ENCODE measurements at places on chromosomes 13 and 19.

DNA sequence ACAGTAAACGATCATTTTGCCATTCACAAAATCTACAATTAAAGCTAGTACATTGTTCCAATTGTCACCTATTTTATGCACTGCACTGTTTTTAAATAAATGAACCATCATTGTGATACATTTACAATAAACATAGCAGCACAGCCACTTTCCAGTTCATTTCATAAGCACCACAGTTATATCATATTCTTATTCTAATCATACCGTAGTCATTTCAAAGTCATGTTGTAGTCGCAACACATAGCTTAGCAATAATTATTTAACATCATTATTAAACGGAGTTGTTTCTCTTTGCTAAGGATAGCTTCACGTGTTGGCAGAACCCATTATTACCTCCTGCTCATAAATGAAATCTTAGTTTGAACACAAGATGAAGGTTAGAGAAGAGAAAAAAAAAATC lies 2.2 kb upstream of the PCDH9 start:
- DNase-seq = no peak

DNA sequence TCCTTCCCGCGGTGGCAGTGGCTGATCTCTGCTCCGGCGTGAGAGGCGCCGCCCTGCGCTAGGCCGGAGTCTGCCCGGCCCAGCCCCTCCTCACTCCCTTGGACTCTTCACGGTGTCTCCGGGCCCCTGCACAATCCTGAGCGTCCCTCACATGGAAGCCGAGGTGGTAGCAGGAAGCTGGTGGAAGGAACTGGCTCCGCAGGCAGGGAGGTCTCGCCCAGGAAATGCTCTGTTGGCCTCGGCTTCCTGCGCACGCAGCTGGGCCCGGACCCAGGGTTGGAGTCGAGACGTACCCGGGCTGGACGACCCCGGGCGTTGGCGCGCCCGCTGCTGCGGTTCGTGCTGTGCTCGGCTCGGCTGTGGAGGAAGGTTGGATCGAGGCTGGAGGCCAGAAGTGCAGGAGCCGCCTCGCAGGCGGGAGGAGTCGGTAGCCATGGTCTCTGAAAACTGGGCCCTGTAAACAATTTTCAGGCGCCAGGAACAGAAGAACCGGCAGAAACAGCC lies 46.3 kb downstream of the ZNF724 start:
- DNase-seq = no peak

DNA sequence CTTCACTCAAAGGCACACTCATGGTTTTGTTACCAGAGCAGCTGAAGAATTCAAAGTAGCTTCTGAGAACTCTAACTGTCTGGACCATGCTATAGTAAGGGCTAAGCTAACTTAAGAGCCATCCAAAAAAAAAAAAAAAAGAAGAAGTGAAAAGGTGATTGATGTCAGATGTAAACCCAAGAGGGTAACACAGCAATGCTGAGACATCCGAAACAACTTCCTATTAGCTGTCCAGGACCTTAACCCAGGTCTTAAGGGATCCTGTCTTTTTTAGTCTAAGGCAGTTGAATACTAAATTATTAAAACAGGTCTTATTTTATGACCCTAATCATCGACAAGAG lies 11.2 kb upstream of the RAB20 start:
- DNase-seq = no peak

DNA sequence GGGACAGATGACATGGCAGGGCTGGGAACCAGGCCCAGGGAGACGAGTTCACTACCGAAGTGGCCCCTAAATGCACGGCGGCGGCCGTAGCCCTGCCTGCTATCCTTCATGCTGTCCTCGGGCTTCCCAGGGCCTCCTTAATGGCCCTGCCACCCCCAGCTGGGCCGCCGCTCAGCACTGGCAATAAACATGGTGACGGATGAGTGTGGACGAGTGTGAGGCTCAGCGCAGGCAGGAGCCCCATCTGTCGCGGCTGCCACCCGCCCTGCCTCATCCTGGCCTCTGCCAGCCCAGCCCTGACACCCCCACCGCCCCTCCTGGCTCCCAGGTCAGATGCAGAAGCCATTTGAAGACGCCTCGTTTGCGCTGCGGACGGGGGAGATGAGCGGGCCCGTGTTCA lies 13.6 kb downstream of the PIN1 start:
- DNase-seq = no peak

DNA sequence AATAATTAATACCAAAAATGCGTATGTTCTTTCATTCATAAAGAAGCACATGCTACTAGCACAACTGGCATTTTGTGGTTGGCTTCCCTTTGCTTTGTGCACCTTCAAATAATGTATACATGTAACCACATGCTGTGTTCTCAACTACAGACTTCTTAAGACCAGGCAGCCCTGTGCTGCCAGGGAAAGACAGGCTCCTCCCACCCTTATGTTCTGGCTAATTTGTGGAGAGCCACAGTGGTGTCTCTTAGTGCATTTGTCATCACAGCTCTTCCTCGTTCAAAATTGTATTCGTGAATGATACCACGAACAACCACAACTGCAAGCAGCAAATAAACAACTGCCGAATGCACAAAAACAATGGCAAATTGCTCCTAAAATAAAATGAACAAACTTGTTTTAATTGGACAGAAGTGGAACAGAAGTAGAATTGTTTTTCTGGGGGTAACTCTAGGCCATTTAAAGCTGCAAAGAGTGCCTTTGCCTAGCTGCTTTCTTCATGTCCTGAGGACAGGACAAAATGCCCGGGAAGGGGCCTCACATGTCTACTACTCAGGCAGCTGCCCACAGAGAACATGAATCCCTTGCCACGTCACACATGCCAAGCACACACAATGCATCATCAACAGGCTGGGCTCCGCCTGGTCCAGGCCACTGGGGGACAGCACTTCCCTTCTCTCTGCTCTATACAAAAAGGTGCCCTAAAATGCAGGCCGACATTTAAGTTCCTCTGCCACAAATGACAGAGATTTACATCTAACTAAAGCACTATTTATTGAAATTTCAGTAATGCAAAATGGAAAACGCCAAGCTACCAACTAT lies 21.7 kb downstream of the IRS2 start:
- DNase-seq = no peak

GRCh38 chr19:46731007-46731501 lies 14.1 kb upstream of the PRKD2 start:
- no peak for DNase-seq
